ENCODE measurements at places on chromosomes 2 and 18. TPM values are rescaled to one million over a fixed set of nuclear protein-coding genes. Genes with fewer than 3 reads are reported as not detected.

Gene AFF3
- 0.06 TPM for total RNA-seq

Gene COL3A1
- 0.25 TPM for total RNA-seq

Gene PJVK
- 0.98 TPM for total RNA-seq

Gene AMMECR1L
- 20.7 TPM for total RNA-seq

Gene MYO3B
- total RNA-seq, result not detected

Gene HSBP1L1
- 9.4 TPM for total RNA-seq

Gene TEX44
- not detected for total RNA-seq

Gene GLI2
- 30.4 TPM for total RNA-seq

Gene BCL11A
- 0.04 TPM for total RNA-seq

Gene FBLN7
- total RNA-seq, result 0.86 TPM

Gene GKN1
- 0.72 TPM for total RNA-seq

Gene RTP5
- total RNA-seq, result not detected

Gene SERPINB2
- total RNA-seq, result not detected

Gene KLHL14
- total RNA-seq, result not detected

Gene LRRTM4
- total RNA-seq, result not detected

Gene C2orf78
- not detected for total RNA-seq

Gene LYPD6
- 0.06 TPM for total RNA-seq

Gene CTIF
- 13.5 TPM for total RNA-seq

Gene DCDC2C
- total RNA-seq, result 0.24 TPM

Gene ITGB6
- total RNA-seq, result 0.89 TPM

Gene ARL4C
- 111 TPM for total RNA-seq

Gene UCN
- 2.2 TPM for total RNA-seq

Gene SF3B6
- total RNA-seq, result 170 TPM

Gene KIF1A
- 0.62 TPM for total RNA-seq

Gene GPBAR1
- 0.15 TPM for total RNA-seq

Data from A549 treated with DMSO at 1 μM for 4 hours (cell line).